ENCODE measurements at places on chromosomes 12 and 14. TPM values are rescaled to one million over a fixed set of nuclear protein-coding genes. Genes with fewer than 3 reads are reported as not detected.

The TMEM253 gene
- total RNA-seq: not detected

The GLI1 gene
- not detected for total RNA-seq

- DNase-seq: no peak
Observed at GRCh38 chr14:100780646-100781355, 45.1 kb upstream of the MEG3 start.

GRCh38 chr12:15910468-15910863 lies 666 bp upstream of the DERA start:
- DNase-seq: no peak

GRCh38 chr14:55071870-55072640 lies 20.6 kb downstream of the MAPK1IP1L start:
- no peak for DNase-seq

GRCh38 chr14:104870368-104871144 lies 5.5 kb downstream of the CEP170B start:
- no peak for DNase-seq

The PRPH gene
- total RNA-seq: 0.75 TPM

GRCh38 chr12:70469221-70469820 lies 103.2 kb downstream of the KCNMB4 start:
- no peak for DNase-seq

DNA sequence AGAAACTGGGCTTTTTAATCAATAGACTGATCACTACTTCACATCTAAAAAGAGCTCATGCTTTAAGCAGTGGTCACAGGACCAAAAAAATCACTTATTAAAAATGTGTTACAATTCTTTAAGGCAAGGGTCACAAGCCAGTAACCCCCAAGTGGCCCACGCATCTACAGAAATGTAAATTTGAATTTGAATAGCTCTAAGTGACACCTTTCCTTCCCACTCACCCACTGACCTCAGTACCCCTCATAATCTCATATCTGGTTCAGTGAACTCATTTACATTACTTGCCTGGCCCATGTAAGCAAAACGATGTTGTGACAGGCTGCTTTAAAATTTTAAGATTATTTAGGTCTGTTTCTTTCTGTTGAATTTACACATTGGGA lies 27.4 kb downstream of the NELL2 start:
- DNase-seq: no peak

The GALNT16 gene
- 17.9 TPM for total RNA-seq

GRCh38 chr12:22206111-22206728 lies 128.3 kb downstream of the ST8SIA1 start:
- no peak for DNase-seq

The SERPINA5 gene
- total RNA-seq: 7.7 TPM

Data from right atrium auricular region (tissue), 2 donors.